ENCODE measurements at places on chromosomes 2 and 18.
A peak's percentile ranks its signal among the peaks of the same experiment; 100 is the strongest.

- DNase-seq: no peak
Measured at GRCh38 chr2:5020116-5020875, 671.9 kb upstream of the SOX11 start.

DNA sequence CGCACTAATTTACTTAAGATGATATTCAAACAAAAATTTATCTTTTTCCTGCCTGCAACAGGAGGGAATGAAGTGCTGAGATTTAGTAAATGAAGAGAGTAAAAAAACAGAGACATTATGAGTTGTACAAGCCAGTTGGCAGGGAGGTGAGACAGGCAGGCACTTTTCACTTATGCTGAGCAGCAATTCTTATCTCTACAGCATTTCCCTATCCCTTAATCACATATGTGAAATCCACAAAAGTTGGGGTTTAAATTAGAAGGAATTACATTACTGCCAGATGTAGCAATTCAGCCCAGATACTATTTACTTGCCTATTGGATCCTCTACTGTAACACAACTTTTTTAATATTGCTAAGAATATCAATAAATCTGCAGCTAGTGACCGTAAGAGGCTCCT, 314.2 kb upstream of the LRP1B start:
- DNase-seq: no peak

DNA sequence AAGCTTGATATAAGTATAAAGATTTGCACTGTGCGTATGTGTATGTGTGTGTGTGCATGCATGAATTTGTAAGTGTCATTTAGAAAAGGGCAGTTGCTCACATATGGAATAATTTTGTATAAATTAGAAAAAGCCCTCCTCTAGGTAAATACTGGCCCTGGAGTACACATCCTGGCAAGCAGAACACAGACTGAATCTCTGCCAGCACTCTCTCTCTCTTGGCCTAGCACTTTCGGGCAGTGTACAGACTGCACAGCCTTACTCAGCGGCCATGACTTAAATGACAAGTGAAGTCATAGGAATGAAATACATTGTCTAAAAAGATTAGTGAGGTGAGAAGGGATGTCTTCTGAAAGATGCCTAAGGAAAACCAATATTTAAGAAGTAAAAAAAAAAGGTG, 214.1 kb downstream of the RDH14 start:
- DNase-seq: no peak

- no peak for DNase-seq
Measured at GRCh38 chr18:58455314-58456188, 173.3 kb downstream of the ALPK2 start.

- no peak for DNase-seq
Measured at GRCh38 chr2:144780983-144781382, 261.1 kb upstream of the ZEB2 start.

DNA sequence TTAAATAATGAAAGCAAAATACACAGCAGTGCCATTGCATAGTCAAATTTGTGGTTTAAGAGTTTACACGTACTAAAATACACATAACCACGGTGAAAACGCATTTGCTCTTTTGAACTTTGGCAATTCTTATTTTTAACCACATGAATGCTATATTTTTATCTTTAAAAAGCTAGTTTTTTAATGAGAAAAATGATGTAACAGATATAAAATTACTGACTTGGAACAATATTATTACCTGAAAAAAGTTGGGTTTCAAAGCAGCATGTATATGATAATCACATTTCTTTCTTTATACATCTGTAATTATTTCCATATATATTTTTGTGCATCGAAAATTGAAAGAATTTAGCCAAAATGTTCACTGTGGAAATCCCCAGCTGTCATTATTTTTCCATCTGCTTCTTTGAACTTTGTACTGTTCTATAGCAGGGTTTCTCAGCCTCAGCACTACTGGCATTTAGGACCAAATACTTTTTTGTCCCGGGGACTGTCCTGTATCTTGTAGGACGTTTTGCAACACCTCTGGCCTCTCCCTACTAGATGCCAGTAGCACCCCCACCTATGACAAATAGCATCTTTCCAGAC, 75.9 kb upstream of the CAB39 start:
- no peak for DNase-seq

DNA sequence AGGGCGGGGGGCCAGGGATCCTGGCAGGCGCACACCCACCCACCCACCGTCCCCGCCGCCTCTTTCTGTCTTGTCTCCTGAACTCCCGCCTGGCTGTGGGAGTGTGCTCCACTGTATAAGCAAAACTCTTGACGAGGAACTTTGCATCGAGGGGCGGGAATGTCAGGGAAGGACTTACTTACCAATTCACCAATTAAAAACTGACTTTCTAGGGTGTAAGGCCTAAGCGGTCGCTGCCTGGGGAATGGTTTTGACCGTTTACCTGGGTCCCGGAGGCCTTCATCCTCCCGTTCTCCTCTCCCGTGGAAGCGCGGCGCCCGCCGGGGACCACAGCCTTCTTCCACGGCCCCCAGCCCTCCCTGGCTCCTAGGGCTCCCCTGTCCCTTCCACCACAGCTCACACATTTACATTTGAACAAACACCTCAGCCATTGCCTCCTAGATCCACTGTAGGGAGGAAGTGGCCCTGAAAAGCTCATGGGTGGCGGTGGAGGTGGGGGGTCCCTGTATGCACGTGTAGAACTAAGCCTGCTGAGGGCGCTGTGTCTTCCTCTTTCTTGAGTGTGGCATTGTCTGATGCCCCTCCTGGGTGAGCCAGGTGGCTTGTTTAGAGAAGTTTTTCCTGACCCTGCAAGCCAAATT, 8.9 kb downstream of the ASIC4 start:
- DNase-seq: no peak

- no peak for DNase-seq
Measured at GRCh38 chr2:68185541-68186164, 28.0 kb downstream of the PNO1 start.

DNA sequence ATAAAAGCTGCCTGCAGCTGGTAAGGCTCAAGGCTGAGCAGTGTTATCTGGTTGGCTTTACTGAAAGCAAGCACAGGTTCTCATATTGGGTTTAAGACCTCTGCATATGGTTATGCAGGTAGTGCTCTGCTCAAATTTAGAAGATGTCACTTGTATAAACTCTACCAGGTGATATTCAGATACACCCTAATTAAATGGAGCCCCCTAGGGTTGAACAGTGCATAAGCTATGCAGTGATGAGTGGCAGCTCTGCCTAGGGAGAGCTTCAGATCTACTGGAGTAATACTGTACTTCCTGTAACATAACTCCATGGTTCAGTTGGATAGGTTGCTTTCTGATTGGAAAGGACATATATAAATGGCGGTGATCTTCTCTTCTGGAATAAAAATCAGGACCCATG, 222.7 kb downstream of the CYRIA start:
- no peak for DNase-seq

GRCh38 chr2:54866868-54867267, 143.4 kb downstream of the EML6 start:
- DNase-seq: peak; percentile 10

DNA sequence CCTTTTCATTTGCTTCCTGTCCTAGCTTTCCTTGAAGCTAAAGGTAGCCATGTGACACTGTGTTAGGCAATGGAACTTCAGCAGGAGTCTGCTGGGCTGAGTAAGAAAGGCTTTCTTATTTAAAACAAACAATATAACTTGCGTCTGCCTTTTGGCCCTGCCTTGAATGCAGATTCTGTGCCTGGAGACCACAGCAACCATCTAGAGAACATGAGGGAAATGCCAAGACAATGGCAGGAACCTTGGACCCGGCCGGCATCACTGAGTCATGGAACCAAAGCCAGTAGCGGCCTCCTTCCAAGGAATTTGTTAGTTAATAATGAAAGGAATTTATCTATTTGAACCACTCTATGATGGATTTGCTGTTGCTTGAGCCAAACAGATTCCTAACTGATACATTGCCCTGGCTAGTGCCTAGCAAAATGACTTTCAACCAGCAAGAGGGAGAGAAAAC, 207.5 kb upstream of the EPHA4 start:
- DNase-seq: no peak

- no peak for DNase-seq
Measured at GRCh38 chr2:18950361-18950851, 361.0 kb upstream of the NT5C1B start.

- DNase-seq: no peak
Measured at GRCh38 chr2:239129147-239129920, 271.5 kb downstream of the HDAC4 start.
